ENCODE measurements at places on chromosomes 3 and 15.

GRCh38 chr3:51682079-51682478 lies 11.0 kb downstream of the TEX264 start:
- DNase-seq = peak; percentile 71

- DNase-seq = no peak
These were observed 170.2 kb upstream of the ICE2 start for GRCh38 chr15:60648928-60649679.

DNA sequence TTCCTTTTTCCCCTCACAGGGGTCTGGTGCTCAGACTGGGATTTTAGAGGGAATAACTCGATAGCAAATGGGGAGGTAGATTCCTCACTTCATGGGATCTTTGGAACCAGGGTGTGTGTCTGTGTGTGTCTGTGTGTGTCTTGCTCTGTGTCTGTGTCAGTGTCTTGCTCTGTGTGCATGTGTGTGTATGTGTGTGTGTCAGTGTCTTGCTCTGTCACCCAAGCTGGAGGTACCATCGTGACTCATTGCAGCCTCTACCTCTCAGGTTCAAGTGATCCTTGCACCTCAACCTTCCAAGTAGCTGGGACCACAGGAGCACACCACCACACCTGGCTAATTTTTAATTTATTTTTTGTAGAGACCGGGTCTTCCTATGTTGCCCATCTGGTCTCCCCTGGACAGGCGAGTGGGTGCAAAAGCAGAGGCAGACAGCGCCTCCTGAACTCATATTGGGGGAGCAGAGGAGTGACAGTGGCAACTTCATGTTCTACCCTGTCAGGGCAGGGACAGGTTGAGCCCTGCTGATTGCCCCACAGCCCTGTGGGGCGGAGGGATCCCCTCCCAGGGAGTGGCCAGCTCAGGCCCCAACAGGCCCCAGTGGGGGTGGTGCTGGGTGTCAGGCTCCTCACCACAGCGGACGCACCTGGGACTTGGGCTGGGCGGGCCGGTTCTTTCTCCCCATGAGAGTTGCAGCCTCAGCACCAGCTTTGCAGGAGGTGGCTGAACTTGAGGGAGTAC lies 10.4 kb upstream of the SEMA4B start:
- DNase-seq = no peak

DNA sequence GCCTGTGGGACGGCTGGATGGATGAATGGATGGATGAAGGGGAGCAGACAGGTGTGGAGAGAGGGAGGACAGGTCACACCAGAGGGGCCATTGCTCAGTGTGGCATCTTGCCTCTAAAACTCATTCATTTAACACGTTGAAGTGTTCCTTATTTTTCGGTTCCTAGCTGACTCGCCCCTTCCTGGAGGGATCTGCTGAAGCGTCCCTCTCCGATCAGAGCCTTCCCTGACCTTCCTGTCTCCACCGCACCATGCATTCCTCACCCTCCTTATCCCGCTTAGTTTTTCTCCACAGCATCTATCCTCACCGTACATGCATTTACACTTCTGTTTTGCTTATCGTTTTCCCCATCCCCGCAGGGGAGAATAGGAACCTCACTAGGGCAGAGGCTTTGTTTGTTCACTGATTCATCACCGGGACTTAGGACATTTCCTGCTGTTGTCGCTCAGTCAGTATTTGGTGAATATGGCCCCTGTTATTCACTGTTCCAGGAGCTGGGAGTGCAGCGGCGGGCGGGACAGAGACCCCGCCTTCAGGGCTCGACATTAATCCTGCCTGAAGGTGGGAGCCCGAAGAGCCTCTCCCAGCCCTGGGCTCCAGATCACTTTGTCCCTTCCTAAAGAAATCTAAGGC lies 32.0 kb downstream of the FOXL2 start:
- no peak for DNase-seq

DNA sequence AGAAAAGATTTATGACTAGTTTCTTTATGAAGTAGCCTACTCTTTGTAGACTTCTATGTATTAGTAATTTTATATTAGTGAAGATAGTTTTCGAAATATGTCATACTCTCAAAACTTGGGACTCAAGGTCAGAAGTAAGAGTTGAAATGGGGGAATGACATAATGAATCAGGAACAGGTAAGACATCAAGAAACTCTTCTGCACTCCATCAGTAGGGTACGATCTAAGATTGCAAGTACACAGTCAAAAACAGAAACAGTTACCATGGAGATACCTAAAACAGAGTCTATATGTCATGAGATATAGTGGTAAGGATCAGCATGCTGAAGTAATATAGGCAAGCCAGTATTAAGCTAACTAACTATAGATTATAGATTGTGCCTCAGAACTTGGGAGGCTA lies 187.0 kb upstream of the MLF1 start:
- no peak for DNase-seq

- no peak for DNase-seq
These were observed 1229.6 kb upstream of the ALCAM start for GRCh38 chr3:104137116-104137515.

- DNase-seq = no peak
These were observed 218.0 kb downstream of the ZBTB20 start for GRCh38 chr3:114928989-114929640.

GRCh38 chr3:8500319-8500988 lies 1.2 kb upstream of the LMCD1 start:
- DNase-seq = no peak

- DNase-seq = no peak
These were observed 23.0 kb downstream of the PLA2G4E start for GRCh38 chr15:41997845-41998244.

Measured in activated T-cell treated with anti-CD3 and anti-CD28 coated beads for 24 hours (primary cell).